ENCODE measurements at places on chromosomes 6 and 20.

- DNase-seq, result peak; percentile 60
These were observed 461 bp upstream of the HNF4A start for GRCh38 chr20:44354979-44355497.

DNA sequence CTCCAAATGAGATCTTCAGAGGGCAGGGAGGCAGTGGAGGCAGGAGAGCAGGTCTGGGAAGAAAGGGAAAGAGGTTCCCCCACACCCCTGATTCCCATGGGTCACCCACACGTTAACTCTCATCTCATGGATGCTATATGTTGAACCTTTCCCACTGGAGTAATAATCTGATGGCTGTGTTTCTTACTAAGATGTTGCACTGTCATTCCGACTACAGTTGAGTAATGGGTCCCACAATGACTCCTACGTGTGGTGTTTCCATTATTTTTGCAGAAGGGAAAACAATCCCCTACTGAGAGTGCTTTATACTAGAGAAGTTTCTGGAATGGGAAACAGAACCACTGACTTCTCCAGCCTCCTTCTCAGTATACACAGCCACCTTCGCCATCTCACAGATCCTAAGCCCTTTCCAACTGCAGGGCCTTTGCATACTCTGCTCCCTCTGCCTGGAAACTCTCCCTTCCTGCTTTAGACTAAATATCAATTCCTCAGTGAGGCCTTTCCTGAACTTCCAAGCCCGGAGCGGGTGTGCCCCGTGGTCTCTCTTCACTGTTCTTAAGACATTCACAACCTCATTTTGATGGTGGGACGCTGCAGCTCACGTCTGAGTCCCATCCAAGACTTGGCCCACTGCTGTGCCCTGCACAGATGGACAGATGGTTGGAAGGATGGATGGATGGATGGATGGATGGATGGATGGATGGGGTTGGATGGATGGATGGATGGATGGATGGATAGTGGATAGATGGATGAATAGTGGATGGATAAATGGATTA, 238.6 kb upstream of the PMEPA1 start:
- no peak for DNase-seq

GRCh38 chr6:125927761-125928160, 28.8 kb upstream of the HINT3 start:
- DNase-seq, result no peak

GRCh38 chr6:45681860-45682511, 304.3 kb upstream of the SUPT3H start:
- no peak for DNase-seq

GRCh38 chr6:157037165-157037564, 260.0 kb downstream of the ARID1B start:
- no peak for DNase-seq

- DNase-seq, result peak; percentile 50
These were observed 3.8 kb upstream of the IER3 start for GRCh38 chr6:30747902-30748769.
